ENCODE measurements at places on chromosomes 3 and 15.
A peak's percentile ranks its signal among the peaks of the same experiment; 100 is the strongest.

GRCh38 chr15:74277242-74277810 is 41.2 kb downstream of the CCDC33 start:
- H3K27ac ChIP-seq, result no peak overlapping the region
- no peaks in the 10 kb centered on the region for H3K4me1 ChIP-seq
- H3K27me3 ChIP-seq, result peaks cover 5% of the 10 kb centered on the region
- H3K4me3 ChIP-seq, result no peak overlapping the region
- H3K36me3 ChIP-seq, result no peaks in the 10 kb centered on the region

- peaks cover 8% of the 10 kb centered on the region for H3K4me1 ChIP-seq
- no peak overlapping the region for H3K27ac ChIP-seq
- H3K4me3 ChIP-seq, result no peak overlapping the region
- no peak for DNase-seq
- H3K36me3 ChIP-seq, result no peaks in the 10 kb centered on the region
These were observed 29.5 kb downstream of the C2CD4B start for GRCh38 chr15:62135532-62136134.

DNA sequence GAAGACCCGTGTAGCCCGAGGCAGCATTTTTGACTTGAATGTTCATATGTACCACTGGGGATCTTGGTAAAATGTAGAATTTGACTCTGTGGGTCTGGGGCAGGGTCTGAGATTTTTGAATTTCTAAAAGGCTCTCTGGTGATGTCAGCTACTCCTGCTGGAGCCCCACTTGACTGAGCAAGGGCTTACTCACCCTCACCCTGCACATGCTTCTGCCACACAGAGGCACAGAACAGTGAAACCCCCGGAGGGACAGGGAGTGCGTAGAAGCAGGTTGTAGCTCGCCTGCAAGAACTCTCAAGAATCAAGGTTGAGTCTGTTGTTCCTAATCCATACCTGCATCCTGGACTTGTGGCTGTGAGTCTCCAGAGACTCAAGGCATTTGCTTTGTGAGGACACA is 41.1 kb downstream of the SLCO3A1 start:
- no peaks in the 10 kb centered on the region for H3K27me3 ChIP-seq
- H3K4me1 ChIP-seq, result peaks cover 15% of the 10 kb centered on the region
- DNase-seq, result no peak
- H3K4me3 ChIP-seq, result no peak overlapping the region
- H3K27ac ChIP-seq, result no peak overlapping the region

DNA sequence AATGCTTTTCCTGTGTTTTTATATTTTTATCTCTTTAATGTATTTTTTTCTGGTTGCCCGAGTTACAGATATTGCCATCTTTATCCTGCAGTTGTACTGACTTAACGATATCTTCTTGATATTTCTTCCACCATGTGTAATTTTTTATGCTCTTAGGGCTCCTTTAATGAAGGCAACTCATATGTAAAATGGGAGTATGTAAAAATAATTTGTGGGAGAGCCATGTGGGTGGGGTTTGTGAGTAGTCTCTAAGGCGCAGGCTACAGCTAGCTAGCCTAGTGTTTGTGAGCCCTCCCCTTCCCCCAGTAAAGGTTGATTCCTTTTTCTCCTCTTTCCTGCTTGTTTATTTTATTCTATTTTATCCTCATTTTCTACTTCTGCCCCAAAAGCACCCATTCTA is 38.1 kb downstream of the UBE2E1 start:
- H3K27ac ChIP-seq, result no peak overlapping the region
- no peaks in the 10 kb centered on the region for H3K36me3 ChIP-seq
- H3K4me1 ChIP-seq, result peaks cover 6% of the 10 kb centered on the region
- DNase-seq, result no peak

- H3K4me3 ChIP-seq, result no peak overlapping the region
- peak overlapping the region; percentile 7 for H3K27ac ChIP-seq
- peaks cover 23% of the 10 kb centered on the region for H3K4me1 ChIP-seq
- no peak for DNase-seq
These were observed 7.1 kb upstream of the LARS2 start for GRCh38 chr3:45381168-45381852.

- H3K4me1 ChIP-seq, result peaks cover 48% of the 10 kb centered on the region
- peak overlapping the region; percentile 42 for H3K4me3 ChIP-seq
- H3K36me3 ChIP-seq, result peaks cover 32% of the 10 kb centered on the region
These were observed 27.9 kb downstream of the EHD4 start for GRCh38 chr15:41944313-41944940.

GRCh38 chr3:138775254-138775595 is 59.5 kb downstream of the PIK3CB start:
- H3K27me3 ChIP-seq, result peaks cover 2% of the 10 kb centered on the region
- no peaks in the 10 kb centered on the region for H3K4me1 ChIP-seq
- H3K27ac ChIP-seq, result no peak overlapping the region
- no peak overlapping the region for H3K4me3 ChIP-seq
- H3K36me3 ChIP-seq, result no peaks in the 10 kb centered on the region

DNA sequence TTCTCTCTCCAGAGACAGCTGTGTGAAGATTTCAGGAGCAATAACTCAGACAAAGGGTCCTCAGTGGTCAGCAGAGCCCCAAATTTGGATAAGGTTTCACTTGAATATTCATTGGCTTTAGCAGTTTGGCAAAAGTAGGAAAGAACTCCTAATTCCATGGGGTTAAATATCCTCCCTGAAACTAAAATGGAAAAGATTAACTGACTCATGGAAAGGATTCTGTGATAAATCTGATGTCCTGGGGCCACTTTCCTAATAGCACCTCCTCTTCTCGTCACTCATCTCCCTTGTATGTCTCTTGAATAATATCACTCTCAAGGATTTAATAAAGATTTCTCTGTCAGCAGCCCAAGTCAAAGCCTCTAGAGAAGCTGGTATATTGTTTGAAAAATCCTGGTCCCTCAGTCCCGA is 33.3 kb upstream of the TBC1D23 start:
- no peaks in the 10 kb centered on the region for H3K27me3 ChIP-seq
- no peak for DNase-seq
- no peak overlapping the region for H3K4me3 ChIP-seq
- H3K27ac ChIP-seq, result no peak overlapping the region
- no peaks in the 10 kb centered on the region for H3K36me3 ChIP-seq
- H3K4me1 ChIP-seq, result no peaks in the 10 kb centered on the region

DNA sequence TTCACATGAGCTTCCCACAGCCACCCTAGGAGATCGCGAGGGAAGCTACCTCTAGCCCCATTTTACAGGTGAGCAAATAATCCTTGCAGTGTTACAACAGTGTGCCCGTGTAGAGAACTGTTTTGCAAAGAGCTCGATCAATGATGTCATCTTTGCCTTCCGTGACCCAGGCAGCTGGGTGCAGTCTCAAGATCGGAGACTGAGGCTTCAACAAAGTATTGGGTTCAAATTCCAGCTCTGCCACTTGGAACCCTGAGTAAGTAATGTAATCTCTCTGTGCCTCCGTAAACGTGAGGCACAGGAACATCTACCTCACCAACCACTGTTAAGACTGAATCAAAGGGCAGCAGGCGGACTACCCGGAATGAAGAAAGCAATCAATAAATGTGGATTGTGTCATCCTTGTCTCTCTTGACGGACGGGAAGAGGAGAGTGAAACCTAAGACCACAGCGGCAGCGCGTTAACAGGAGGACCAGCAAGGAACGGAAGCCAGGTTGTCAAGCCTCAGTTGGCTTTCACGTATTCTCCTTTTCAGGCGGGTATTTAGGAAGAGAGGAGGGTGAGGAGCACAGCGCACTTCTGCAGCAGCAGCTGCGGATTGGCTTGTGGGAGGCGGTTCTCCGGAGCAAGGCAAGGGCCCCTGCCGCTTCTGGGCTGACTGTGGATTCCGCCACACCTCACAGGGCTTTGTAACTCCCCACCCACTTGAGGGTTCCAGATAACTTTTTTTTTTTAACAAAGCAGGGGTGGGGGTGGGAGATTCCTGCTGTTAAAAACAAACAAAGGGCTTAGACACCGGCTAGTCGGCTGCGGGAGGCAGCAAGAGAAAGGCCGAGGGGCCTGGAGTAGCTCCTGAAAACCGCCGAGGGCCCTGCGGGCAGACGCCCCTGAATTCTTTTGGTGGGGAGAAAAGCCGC is 1.5 kb upstream of the SMAD3 start:
- H3K4me1 ChIP-seq, result peaks cover 18% of the 10 kb centered on the region
- no peaks in the 10 kb centered on the region for H3K36me3 ChIP-seq
- H3K27me3 ChIP-seq, result peaks cover 22% of the 10 kb centered on the region
- H3K4me3 ChIP-seq, result peak overlapping the region; percentile 90

DNA sequence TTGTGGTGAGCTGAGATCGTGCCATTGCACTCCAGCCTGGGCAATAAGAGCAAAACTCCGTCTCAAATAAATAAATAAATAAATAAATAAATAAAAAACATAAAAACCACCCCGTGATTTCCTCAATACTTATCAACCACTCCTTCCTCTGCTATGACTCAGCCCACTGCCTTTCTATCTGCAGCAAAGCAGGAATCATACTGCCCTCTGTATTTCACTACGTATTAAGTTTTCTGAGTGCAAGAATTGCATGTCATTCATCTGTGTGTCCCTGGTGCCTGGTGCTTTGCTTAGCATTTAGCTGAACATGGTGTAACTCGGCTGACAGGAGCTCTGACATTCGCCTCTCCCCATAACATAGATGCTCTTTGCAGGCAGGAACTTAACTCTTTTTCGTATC is 7.1 kb downstream of the LSG1 start:
- DNase-seq, result no peak
- H3K27ac ChIP-seq, result no peak overlapping the region
- H3K36me3 ChIP-seq, result peaks cover 24% of the 10 kb centered on the region
- H3K27me3 ChIP-seq, result no peaks in the 10 kb centered on the region

DNA sequence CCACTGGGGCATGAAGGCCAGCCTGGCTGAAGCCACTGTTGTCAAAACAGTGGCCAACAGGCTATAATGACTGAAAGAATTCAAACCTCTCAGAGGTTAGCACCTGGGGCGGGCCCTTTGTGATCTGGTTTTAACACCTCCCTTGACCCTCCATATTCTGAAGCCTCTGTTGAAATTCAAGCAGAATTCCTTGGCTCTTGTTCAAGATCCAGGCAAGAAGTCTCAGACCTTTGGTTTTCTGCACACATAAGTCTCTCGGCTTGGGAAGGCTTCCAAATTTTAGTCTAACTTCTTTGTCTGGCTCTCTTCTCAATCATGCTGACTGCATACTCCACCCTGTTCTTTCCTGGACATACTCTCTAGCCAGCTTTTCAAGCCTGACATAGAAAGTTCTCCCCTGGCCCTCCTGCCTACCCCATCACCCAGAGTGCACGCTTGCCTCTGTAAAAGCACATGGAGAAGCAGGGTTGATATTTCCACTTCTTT is 144.5 kb downstream of the PDZRN3 start:
- H3K4me3 ChIP-seq, result no peak overlapping the region
- peaks cover 7% of the 10 kb centered on the region for H3K4me1 ChIP-seq
- no peak overlapping the region for H3K27ac ChIP-seq
- H3K36me3 ChIP-seq, result no peaks in the 10 kb centered on the region
- DNase-seq, result no peak

DNA sequence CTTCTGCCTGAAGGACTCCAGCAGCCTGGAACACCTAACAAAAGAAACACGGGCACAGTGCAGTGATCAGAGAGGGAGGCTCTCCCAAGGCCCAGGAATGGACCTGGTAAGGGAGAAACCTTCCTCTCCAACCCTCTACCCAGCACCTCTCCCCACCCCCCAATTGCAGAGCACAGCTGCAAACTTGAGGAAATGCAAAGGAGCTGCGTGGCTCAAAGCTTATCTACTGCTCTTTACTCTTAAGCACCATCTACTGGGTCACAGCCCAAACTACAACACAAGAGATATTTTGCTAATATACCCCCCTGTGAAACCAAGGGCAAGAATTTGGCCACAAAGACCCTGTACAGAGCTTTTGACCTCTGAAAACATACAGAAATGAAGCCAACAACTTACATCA is 328.3 kb downstream of the OXSM start:
- no peak for DNase-seq
- peaks cover 6% of the 10 kb centered on the region for H3K4me1 ChIP-seq
- no peak overlapping the region for H3K4me3 ChIP-seq

DNA sequence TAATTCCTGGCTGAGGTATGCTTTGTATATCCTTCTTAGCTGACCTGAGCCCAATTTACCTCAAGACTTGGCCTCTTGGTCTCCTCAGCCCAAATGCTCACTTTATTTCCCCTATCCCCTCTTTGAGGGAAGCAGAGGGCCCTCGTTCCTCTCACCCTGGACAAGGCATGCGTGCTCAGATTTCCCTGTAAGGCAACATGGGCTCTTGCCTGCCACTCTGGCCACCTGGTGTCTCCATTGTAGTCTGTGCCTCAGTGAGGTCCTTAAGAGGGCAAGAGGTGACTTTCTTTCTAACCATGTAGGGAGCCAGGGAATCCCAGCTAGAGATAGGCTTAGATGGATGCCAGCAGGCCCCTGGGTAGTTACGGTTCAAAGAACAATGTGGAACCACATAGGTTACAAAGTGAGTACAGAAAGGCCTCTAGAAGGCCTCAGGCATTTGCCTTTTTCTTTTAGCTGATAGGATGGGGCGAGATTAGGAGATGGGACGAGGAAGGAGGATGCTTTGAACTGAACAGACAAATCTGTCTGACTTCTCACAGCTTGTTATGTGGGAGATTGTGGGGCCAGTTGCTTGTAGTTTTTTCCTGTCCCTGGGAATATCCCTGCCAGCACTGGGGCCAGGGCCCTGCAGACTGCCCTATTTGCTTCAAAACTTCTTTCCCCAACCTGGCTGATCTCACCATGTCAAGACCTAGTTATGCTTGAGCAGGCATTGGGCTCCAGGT is 1.1 kb upstream of the INTS14 start:
- DNase-seq, result no peak
- H3K36me3 ChIP-seq, result no peaks in the 10 kb centered on the region
- H3K27me3 ChIP-seq, result peaks cover 7% of the 10 kb centered on the region

- no peak overlapping the region for H3K4me3 ChIP-seq
- no peaks in the 10 kb centered on the region for H3K36me3 ChIP-seq
- H3K4me1 ChIP-seq, result peaks cover 4% of the 10 kb centered on the region
- no peak overlapping the region for H3K27ac ChIP-seq
These were observed 94.0 kb downstream of the WDR76 start for GRCh38 chr15:43920815-43921214.

GRCh38 chr3:101676765-101677435 is at the start of gene ZBTB11:
Gene ZBTB11, minus strand, starts transcription at chr3:101677132. Its CDS starts 218 bp downstream, at chr3:101676914.
- peaks cover 7% of the 10 kb centered on the region for H3K27me3 ChIP-seq
- H3K4me1 ChIP-seq, result peaks cover 23% of the 10 kb centered on the region
- H3K27ac ChIP-seq, result peak within 1 kb of the TSS; percentile 78
- peak; percentile 97 for DNase-seq
- peak within 1 kb of the TSS; percentile 94 for H3K4me3 ChIP-seq
- H3K36me3 ChIP-seq, result peaks cover 13% of the 10 kb centered on the region

- no peak overlapping the region for H3K27ac ChIP-seq
- H3K4me3 ChIP-seq, result no peak overlapping the region
- H3K36me3 ChIP-seq, result no peaks in the 10 kb centered on the region
- peaks cover 15% of the 10 kb centered on the region for H3K4me1 ChIP-seq
- DNase-seq, result no peak
These were observed 356.0 kb downstream of the NLGN1 start for GRCh38 chr3:173753593-173753992.

DNA sequence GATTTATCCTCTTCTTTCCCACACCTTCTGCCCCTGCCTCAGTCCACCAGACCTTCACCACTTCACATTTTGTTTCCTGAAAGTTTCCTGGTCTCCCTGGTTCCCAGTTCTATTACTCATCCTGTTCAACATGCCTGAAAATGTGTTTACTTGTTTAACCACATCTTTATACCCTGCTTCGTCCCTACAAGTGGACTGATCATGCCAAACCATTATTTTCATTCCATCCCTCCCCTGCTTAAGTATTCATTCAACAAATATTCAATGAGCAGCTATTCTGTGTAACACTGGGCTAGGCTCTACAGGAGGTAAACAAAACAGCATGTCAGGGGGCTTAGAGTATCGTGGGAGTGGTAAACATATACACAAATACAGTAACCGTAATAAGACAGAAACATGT is 5.5 kb downstream of the MYO5A start:
- no peak overlapping the region for H3K4me3 ChIP-seq
- H3K36me3 ChIP-seq, result no peaks in the 10 kb centered on the region
- no peak for DNase-seq
- H3K27ac ChIP-seq, result peak overlapping the region; percentile 8
- H3K27me3 ChIP-seq, result peaks cover 10% of the 10 kb centered on the region
